ENCODE measurements at places on chromosomes 5 and 9.

DNA sequence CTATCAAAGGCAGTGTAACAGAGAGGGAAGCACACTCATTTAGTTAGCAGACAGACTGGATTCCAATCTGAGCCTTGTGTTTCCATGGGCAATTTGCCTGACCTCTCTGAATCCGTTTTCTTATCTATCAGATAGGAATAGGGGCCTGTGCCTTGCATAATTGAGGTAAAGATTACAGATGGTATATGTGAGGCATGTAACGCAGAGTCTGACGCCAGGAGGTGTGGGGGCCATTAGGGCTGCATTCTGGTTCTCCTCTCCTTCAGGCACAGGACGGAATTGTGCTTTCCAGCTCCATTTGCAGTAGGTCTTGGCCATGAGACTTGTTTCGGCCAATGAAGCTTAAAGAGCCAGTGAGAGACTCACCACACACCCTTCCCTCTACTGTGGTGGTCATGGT lies 97.6 kb downstream of the FRMD3 start:
- DNase-seq = no peak

- DNase-seq = no peak
These were observed 35.3 kb upstream of the ICE1 start for GRCh38 chr5:5387192-5387591.

- no peak for DNase-seq
These were observed 104.3 kb downstream of the PDE4D start for GRCh38 chr5:59789197-59789596.

GRCh38 chr9:110197330-110198187 lies 10.4 kb downstream of the C9orf152 start:
- no peak for DNase-seq

GRCh38 chr5:91095313-91095712 lies 287.8 kb downstream of the ARRDC3 start:
- DNase-seq = no peak

- DNase-seq = no peak
These were observed 68.6 kb downstream of the MAPKAP1 start for GRCh38 chr9:125638239-125639045.

GRCh38 chr5:154791535-154791934 lies 36.4 kb downstream of the LARP1 start:
- no peak for DNase-seq

GRCh38 chr5:97874491-97874890 lies 691.4 kb upstream of the RIOK2 start:
- DNase-seq = no peak

- DNase-seq = no peak
These were observed 337.3 kb upstream of the RFX3 start for GRCh38 chr9:3863111-3863528.

DNA sequence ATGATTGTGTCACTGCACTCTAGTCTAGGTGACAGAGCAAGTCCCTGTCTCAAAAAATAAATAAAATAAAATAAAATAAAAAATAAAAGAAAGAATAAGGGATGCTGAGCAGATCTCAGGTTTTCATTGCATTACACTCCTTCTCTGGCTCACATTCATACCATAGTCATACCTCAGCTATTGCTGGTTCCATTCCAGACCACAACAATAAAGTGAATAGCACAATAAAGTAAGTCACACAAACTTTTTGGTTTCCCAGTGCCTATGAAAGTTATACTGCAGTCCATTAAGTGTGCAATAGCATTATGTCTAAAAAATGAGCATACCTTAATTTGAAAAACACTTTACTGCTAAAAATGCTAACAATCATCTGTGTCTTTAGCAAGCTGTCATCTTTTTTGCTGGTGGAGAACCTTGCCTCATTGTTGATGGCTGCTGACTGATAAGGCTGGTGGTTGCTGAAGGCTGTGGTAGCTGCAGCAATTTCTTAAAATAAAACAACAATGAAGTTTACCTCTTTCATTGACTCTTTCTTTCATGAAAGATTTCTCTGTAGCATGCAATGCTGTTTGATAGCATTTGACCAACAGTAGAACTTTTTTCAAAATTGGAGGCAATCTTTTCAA lies 415.7 kb downstream of the ZNF608 start:
- DNase-seq = no peak

DNA sequence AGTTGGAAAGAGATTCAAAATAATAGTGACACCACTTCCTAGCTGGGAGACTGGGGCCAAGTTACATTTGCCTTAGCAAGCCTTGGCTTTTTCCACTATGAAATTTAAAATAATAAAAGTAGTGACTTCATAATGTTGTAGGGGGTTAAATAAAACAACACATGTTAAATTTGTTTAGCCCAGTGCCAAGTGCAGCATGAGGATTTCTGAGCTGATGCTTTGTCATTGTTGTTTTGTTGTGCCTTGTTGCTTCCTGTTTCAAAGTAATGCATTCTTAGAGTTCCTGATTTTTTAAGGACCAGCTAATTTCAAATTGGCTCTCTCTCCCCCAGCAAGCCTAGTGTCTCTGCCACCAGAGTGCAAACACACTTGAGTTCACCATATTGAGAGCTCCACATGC lies 270.7 kb upstream of the PAPPA start:
- no peak for DNase-seq

GRCh38 chr5:112238473-112238872 lies 180.6 kb downstream of the EPB41L4A start:
- DNase-seq = no peak

- no peak for DNase-seq
These were observed 17.8 kb upstream of the GBGT1 start for GRCh38 chr9:133181561-133181960.

- no peak for DNase-seq
These were observed 414.1 kb downstream of the FAM170A start for GRCh38 chr5:120043431-120043830.

DNA sequence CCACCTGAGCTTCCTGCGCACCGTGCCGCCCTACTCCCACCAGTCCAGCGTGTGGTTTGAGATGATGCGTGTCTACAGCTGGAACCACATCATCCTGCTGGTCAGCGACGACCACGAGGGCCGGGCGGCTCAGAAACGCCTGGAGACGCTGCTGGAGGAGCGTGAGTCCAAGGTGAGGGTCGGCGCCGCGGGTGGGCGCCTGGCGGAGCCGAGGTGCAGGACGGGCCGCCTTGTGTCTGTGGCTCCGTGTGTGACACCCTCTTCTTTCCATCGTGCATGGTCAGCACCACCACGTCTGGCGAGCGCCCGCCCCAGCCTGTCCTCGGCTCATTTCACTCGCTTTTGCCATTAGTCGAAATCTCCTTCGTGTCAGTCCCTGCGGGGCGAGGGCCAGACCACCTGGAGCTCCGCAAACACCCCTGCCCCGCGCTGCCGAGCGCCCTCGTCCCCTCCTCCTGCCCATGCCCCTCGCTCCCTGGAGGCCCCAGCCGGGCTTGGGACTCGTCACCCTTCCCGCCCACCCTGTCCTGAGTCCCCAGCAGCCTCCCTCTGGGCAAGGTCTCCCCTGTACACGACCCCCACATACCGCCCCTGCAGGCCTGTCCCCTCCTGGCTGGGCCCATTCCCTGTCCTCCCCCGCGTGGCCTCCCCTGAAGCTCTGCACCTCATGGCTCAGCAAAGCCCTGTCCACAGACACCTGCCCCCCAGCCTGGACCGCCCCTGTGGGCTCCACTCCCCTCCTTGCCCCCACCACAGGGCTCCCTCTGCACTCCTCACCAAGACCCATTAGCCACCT lies 7.0 kb downstream of the GRIN1 start:
- DNase-seq = no peak

GRCh38 chr9:108579757-108580439 lies 275.9 kb downstream of the ACTL7B start:
- DNase-seq = no peak

GRCh38 chr5:132059696-132060500 lies 557 bp upstream of the IL3 start:
- no peak for DNase-seq

DNA sequence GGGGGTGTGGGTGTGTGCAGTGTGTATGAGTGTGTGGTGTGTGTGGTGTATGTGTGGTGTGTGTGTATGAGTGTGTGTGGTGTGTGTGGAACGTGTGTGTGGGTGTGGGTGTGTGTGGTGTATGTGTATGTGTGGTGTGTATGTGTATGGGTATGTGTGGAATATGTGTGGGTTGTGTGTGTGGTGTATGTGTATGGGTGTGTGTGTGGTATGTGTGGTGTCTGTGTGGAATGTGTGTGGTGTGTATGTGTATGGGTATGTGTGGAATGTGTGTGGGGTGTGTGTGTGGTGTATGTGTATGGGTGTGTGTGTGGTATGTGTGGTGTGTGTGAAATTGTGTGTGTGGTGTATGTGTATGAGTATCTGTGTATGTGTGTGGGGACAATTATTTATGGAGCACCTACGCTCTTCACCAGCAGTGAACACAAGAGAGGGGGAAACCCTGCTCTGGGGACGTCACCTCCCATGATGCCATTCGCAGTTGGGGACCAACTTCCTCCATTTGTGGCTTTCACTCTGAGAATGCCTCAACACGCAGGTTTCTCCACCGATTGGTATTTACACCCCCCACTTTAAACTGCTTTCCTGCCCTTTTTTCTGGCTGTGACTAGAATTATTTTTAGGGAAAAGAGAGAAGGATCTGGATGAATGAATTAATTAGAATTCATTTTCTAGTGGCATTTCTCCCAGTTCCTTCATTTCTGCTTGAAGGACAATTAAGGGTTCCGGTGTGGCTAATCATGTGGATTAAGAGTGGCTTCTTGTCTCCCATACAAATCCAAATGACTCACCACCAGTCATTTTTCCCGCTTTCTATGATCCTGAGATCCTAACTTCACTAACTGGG lies 238.1 kb downstream of the ROR2 start:
- peak; percentile 20 for DNase-seq

DNA sequence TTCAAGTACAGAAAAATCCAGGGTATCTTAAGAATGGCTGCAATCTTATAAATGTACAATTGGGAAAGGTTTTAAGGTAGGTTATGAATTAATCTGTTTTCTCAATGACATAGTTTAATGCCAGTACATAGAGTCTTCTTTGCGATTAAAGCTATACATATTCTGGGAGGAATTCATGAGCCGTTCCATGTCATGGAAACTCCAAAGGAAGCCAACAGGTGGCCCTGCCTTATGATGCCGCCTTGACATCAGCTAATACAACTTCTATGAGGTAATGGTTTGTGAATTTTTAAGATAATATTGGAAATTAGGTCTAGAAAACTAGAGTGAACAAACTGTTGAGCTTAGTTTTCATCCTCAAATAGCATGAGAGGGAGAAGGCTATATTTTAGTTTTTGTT lies 713.4 kb downstream of the EFNA5 start:
- DNase-seq = no peak

- no peak for DNase-seq
These were observed 69.1 kb downstream of the MYO10 start for GRCh38 chr5:16866795-16867576.

DNA sequence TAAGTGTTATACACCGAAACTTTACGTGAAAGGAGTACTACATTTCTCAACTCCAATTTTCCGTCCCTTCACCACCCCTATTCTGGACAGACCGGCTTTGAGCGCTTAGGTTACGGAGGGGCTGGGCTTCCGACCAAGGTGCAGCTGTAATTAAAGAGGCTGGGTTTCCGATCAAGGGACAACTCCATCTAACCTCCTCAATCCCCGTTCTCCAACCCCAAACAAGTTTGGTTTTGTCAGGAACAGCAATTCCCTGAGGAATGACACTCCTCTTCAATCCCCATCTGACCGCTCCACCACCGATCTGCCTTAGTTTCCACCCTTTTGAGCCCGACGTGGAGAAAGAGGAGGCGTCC lies 577 bp downstream of the TUT7 start:
- peak; percentile 2 for DNase-seq

- DNase-seq = no peak
These were observed 41.4 kb downstream of the CCDC180 start for GRCh38 chr9:97348871-97349270.

GRCh38 chr9:98134702-98135557 lies 15.9 kb upstream of the TRIM14 start:
- no peak for DNase-seq

- DNase-seq = peak; percentile 12
These were observed at the start of gene FBLL1 for GRCh38 chr5:168528521-168529373. TSS of gene FBLL1 (plus strand) at chr5:168529305. CDS start at chr5:168529505, 200 bp downstream.

DNA sequence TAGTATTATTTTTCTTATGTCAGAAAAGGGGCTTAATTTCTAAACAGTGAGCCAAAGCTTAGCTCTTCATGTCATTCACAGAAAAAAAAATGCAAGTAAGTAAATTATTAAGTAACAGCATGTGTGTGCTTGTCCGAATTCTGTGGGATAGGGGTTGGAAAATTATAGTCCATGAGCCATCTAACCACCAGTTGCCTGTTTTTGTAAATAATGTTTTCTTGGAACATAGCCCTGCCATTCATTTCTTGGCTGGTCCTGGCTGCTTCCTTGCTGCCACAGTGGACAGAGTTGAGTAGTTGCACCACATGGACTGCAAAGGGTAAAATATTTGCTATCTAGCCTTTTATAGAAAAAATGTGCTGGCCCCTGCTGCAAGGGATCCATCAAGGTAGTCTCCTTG lies 513.7 kb upstream of the WWC1 start:
- no peak for DNase-seq

- no peak for DNase-seq
These were observed 129.4 kb upstream of the OR13F1 start for GRCh38 chr9:104374711-104375110.

- no peak for DNase-seq
These were observed 17.9 kb downstream of the HNRNPK start for GRCh38 chr9:83962165-83962564.

- no peak for DNase-seq
These were observed 1127.5 kb downstream of the TAF11L14 start for GRCh38 chr5:18761801-18762200.

DNA sequence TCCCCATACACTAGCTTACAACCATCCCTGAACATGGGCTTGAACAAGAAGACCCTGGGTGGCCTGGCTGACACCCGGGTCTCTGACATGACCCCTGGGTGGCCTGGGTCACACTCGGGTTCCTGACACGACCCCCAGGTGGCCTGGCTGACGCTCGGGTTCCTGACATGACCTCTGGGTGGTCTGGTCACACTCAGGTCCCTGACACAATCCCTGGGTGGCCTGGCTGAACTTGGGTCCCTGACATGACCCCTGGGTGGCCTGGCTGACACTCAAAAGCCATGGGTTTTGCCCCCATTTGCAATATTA lies 38.0 kb downstream of the PRRT1B start:
- no peak for DNase-seq

GRCh38 chr5:14450018-14450524 lies 131.5 kb upstream of the OTULINL start:
- DNase-seq = no peak

GRCh38 chr9:105413525-105413924 lies 34.3 kb upstream of the FSD1L start:
- no peak for DNase-seq

All from activated T-cell treated with anti-CD3 and anti-CD28 coated beads for 1 hour (primary cell).